Esophagus squamous epithelium (tissue), 5 donors: ENCODE measurements at places on chromosomes 1 and 21.

GRCh38 chr1:107123741-107124140 is 17.1 kb upstream of the NTNG1 start:
- DNase-seq: no peak

DNA sequence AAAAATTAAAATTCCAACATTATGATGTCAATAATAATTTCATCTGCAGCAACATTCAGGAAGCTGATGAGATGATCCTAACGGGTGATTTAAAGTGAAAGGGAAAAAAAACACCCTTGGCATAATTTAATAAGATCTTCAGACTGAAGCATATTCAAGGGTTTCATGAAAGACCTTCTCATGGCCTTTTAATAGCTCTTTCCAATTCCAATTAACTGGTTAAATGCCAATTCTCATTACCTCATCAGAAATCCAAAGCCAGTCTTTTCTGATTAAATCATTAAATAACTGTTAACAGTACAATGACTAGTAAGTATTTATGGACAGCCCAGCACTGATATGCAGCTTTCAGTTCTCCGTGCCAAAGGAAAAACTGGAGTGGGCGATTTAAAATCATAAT is 407.5 kb downstream of the SMYD3 start:
- no peak for DNase-seq

DNA sequence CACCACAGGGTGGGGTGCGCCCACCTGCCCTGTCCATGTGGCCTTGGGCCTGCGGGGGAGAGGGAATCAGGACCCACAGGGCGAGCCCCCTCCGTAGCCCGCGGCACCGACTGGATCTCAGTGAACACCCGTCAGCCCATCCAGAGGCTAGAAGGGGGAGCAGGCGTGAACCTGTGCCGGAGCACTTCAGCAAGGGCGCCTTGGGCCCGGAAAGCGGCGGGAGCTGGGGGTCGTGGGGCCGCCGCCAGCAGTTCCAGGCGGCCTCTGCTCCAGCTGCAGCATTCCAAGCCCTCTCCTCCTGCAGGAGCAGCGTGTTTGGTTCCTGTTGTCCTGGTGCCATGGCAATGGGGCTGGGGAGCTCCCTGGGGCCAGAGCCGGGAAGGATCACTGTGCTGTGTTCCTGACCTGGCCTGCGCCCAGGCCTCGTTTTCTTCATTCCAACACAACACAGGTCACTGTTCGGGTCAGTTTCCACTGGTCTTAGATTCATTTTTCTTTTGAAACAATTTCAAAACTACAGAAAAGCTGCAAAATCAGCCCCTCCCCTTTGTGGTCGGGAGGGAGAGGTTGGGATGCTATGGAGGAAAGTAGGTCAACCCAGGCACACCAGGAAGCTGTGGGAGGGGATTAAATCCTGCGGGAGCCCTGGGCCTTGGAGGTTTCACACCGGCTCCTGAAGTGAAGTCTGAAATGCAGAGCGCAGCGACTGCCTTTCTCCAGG is 18.8 kb downstream of the SLX9 start:
- DNase-seq: no peak

GRCh38 chr1:10813799-10814198 is 17.4 kb upstream of the CASZ1 start:
- DNase-seq: no peak

GRCh38 chr1:106571109-106571508 is 485.4 kb upstream of the PRMT6 start:
- DNase-seq: no peak

DNA sequence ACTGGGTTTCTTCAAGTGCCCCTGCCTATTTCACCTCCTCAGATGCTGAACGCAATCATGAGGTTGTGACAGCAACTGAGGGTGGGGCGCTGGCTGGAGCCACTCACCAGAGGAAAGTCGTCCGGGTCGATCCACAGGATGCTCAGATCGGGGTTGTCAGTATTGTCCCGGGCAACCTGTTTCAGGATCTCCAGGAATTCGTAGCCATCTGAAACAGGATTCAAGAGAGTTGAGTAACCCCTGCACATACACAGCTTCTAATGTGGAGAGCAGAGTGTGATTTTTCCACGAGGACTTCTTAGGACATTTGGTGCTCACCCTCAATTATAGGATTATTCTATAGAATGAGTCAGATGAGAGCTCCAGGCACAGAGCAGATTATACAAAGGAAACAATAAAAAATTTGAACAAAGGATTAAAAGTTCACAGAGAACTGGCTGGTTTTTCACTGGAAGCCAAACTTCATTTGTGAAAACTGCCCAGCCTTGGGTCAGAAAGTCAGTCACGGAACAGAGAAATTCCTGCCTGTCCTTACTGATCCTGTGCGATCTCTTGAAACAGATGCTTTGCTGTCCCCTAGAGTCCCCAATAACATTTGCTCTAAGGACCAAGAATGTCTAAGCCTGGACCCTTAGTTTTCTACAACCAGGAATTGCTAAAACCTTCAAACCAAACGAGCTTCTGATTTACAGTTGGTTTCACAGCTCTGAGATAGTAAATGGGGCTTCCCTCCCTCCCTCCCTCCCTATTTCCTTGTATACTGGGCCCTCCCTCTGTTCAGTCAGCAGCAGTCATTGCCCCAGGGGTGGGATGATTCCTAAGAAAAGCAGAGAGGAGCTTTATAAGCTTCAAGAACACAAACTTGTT is 63.2 kb downstream of the CASQ2 start:
- no peak for DNase-seq

DNA sequence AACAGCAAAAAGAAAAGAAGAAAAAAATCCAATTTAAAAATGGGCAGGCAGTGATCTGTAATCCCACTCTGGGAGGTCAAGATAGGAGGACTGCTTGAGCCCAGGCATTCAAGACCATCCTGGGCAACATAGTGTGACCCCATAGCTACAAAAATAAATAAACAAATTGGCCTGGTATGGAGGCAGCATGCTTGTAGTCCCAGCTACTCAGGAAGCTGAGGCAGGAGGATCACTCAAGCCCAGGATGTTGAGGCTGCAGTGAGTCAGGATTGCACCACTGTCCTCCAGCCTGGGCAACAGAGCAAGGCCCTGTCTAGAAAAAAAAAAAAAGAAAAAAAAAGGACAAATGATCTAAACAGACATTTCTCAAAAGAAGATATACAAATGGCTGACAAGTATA is 99.6 kb downstream of the EIF4G3 start:
- no peak for DNase-seq

- no peak for DNase-seq
These were observed 5.7 kb downstream of the TPM3 start for GRCh38 chr1:154186177-154186576.
